ENCODE measurements at places on chromosomes 7 and 10.

DNA sequence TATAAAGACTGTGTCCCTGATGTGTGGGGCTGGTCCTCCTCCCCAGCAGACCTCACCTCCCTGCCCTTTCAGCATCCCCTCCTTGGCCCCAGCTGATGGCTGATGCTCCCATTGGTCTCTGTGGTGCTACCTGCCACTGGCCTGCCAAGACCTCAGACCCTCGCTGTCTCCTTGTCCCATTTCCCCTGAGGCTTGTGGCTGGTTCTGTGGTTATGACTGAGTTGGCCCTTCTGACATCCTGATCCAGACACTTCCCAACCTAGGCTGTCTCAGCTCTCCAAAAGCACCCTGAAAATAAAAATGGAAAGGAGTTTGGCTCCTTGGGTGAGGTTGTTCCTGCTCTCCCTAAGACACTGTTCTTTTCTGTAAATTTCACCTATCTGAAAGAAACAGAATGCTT lies 214.2 kb downstream of the RPS24 start:
- no peak for DNase-seq

DNA sequence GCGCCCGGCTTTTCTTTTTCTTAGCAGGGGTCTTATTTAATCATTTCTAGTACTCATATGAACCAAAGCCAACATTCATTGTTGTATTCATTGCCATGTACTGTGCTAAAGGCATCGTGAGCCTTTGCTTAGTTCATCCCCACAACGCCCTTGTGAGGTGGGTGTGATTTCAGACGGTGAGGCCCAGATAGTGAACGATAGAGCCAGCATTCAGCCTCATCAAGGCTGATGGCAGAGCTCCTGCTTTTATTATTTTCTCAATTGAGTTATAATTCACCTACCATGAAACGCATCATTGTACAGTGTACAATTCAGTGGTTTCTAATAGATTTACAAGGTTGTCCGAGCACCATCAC lies 50.1 kb downstream of the HK1 start:
- no peak for DNase-seq

- no peak for DNase-seq
Observed at GRCh38 chr7:102260856-102261255, 25.8 kb upstream of the SH2B2 start.

GRCh38 chr7:48098846-48099245 lies 9.8 kb downstream of the UPP1 start:
- no peak for DNase-seq
